Activated T-helper 1 cell treated with anti-CD3 and anti-CD28 coated beads, Interleukin-2, amount 50 U/mL, for 16 hours (primary cell): ENCODE measurements at places on chromosomes 1 and 21.

GRCh38 chr1:41810446-41810845 lies 108.3 kb downstream of the HIVEP3 start:
- DNase-seq, result no peak

DNA sequence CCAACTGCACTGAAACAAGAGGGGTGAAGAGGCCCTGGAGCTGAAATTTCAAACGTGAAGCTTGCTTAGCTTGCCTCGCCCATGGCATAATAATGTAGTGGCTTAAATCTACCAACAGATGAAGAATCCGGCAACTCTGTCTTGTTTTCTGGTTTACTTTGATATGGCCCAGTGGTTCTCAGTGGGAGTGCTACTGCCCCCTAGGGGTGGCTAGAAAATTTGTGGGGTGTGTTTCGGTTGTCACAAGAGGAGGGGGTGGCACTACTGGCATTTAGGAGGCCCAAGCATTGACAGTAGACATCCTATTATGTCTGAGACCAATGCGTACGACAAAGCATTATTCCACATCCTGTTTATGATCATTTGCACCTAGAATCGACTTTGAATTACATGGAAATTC lies 51.9 kb upstream of the C8B start:
- DNase-seq, result no peak

GRCh38 chr1:156925154-156926010 lies 5.0 kb downstream of the LRRC71 start:
- no peak for DNase-seq

DNA sequence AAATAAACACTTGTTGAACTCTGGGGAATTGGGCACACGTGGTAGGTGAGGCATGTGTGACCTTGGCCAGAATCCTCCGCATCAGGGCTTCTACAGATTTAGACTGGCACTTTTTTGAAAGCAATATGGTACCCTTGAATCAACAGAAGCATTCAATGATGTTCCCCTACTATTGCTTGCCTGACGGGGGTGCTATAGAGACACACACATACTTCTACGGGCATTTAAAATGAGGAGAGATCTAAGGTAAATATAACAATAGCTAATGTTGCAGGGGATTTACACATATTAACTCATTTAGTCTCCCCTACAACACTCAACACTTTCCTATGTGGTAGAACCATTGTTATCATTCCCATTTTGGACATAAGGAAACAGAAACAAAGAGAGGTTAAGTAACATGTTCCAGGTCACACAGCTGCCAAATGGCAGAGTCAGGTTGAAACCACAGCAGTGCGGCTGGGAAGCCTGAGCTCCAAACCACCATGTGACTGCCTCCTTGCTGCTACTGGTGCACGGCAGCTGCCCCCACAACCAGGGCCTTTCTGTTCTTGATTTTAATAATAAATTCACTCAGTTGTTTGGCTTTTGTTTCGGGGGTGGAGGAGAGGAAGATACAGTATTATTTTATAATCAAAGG lies 147.4 kb downstream of the ZNF281 start:
- no peak for DNase-seq

GRCh38 chr21:16993416-16994038 lies 519.3 kb upstream of the CXADR start:
- no peak for DNase-seq

DNA sequence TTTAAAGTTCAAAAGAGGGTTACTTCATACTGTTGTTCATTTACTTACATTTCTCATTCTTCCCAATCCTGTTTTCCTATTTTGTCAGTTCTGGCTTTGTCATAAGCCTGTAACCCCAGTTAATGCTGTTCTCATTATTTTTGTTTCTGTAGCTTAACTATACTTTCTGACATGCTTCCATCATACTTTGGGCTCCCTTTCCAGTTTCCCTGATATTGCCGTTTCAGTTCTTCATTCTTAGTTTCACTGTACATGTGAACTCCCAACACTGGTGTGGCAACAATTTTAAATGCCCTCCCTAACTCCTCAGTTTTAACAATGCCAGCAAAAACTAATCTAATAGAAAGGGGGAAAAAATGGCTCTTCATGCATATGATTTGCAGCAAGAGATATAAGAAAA lies 456.7 kb downstream of the LMO4 start:
- no peak for DNase-seq

DNA sequence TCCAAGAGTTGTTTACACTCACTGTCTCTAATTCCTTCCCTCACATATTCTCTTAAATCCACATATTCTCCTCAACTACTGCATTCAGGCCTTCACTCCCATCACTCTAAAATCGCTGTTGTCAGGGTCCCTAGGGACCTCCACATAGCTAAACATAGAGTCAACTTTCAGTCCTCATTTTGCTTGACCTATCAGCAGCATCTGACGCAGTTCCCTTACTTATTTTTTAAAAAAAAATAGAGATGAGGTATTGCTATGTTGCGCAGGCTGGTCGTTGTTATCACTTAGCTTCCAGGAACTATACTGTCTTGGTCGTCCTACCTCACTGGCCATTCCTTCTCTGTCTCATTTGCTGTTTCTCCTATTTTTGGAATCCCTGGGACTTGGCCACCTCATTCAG lies 11.7 kb upstream of the PLEKHO1 start:
- no peak for DNase-seq

DNA sequence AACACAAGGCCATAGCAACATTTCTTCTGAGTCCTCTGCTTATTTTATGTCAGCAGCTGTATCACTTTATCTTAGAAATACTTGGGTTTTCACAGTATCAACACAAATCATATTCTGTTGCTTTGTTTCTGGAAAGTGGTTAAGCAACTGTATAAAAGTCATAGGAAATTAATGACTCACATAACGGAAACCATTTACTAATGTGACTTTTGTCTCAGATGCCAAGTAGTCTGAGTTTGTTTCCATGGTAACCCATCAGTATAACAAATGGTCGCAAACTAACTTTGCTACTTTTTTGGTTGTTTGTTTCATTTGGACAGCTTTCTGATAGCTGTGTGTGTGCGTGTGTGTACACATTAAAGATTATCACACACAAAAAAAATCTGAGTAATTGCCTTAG lies 31.1 kb downstream of the EEIG2 start:
- no peak for DNase-seq

DNA sequence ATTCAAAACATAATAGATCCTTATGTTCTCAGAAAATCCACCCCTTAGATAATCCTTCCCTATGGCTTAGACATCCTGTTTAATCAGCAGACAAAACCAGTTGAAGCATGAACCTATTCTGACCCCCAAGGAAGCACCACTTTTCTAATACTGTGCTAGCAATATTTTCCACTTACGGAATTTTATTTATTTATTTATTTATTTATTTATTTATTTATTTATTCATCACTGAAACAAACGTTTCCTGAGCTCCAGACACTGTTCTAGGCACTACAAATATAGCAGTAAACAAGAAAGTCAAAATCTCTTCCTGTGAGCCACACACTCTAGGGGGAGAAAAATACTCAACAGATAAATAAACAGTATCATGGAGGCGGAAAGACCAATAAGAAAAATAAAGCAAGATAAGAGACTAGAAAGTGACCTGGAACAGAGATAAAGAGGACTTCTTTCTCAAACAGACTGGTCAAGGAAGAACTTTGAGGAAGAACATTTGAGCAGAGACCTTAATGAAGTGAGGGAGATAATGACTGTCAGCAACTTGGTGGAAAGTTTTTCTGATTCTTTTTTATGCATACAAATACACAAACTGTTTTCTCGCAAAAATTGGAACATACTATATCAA lies 145.5 kb upstream of the POGK start:
- DNase-seq, result no peak

- DNase-seq, result no peak
Observed at GRCh38 chr1:11413986-11414391, 65.0 kb upstream of the DISP3 start.

DNA sequence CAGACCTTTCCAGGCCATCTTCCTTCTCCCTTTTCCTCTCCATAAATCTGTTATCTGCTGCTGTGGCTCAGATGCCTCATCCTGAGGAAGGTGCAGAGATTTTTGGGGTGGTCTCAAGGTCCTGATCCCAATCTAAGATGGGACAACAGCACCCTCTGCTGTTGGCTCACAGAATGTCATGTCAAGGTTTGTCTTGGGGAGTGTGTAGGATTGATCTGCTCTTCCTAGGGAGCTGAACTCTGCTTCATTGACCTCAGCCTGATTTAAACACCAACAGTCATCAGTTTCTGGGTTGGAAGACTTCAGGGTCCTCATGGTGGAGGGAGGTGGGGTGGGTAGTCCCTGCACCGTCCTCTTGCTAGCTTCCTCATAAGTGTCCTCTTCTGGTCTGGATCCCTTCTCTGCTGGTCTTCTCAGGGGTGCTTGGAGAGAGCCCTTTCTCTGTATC lies 62.8 kb upstream of the LAX1 start:
- DNase-seq, result peak; percentile 25

DNA sequence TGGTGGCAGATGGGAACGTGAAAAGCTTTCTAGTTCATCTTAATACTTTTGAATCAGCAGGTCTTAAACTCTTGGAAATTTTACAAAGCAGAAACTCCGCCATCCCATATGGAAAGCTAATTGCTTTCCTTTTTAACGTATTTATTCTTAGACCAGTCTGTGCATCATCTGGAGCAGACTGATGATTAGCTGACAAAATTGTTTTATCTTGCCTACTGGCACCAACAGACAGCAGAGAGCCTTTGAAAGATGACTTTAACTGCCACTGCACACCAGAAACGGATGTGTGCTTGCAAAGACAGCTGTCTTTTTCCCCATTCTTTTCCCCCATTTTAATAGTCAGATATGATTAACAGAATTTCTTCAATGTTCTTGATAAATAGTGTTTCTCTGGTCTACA lies 97.0 kb downstream of the PLD5 start:
- DNase-seq, result no peak

DNA sequence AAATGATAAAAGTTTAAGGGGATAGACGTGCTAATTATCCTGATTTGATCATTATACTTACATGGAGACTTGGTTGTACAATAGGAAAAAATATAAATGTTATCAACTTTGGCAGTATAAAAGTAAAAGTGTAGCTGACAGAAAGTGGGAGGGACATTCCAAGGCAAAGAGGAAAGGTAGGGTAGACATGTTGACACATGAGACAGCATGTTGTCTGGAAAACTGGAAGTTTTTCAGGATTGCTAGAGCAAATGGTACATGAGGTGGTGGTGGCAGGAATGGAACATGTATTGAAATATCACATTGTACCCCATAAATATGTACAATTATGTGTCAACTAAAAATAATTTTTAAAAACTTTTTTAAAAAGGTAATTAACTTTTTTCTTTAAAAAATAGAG lies 13.2 kb downstream of the DIPK1A start:
- DNase-seq, result no peak

GRCh38 chr1:65817891-65818290 lies 25.2 kb downstream of the PDE4B start:
- DNase-seq, result no peak

DNA sequence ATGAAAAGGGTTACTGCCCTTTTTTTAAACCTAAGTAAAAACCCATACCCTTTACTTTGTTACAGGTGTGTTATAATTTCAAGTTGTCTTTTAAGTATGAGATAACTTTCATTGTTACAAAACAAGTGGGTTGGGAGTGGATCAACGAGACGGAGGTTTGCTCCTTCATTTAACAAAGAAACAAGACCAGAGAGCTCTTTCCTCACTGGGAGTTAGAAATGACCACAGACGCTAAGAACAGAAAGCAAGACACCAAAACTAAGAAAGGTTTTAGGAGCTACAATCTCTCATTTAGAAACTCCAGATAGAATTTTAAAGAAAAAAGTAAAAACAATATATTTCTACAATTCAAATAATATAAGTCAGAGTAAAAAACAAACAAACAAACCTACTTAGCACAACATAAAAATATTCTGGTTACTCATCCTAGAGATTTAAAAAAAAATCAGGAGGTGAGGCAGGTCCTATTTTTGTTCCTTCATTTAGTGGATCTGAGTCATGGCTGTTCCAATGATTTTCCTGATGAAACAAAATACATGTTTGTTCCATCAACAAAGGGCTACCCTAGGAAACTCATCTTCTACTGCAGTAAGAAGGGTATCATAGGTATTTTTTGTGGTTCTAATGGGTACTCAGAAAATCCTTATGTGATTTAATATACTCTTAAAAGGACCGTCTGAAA lies 33.0 kb downstream of the APP start:
- no peak for DNase-seq

DNA sequence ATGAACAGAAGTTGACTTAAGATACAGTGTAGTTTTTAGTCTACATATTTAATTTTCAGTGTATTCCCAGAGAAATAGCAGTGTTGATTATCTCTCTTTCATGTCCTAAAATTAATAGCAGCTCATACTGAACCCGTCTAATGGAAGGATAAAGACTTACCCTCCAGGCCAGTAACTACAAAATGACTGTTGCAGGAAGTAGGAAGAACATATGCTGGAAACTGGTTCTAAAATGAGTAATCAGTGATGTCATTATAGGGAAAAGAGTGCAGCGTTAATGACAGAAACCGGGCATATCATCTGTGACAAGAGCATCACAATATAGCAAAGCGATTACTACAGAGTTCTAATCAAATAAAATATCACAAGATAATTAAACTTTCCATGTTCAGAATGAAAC lies 385.5 kb downstream of the SMYD3 start:
- no peak for DNase-seq

- DNase-seq, result no peak
Observed at GRCh38 chr1:186575348-186575747, 104.9 kb downstream of the PTGS2 start.

DNA sequence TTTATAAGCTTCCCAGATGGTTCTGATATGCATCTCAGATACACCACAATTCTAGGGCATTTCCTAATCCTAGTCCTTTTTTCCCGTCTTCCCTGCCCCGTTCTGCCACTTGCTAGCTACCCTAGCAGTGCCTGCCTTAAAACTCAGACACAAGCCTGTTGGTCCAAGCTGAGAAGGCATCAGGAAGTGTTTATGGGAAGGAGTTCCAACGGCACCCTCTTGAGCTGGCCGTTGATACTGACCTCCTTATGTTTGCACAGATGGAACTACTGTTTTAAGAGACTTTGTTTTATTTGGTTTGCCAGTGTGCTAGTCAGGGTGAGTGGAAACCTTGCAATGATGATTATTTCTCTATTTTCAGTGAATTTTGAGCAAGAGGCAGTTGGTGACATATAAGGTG lies 67.2 kb downstream of the UCK2 start:
- no peak for DNase-seq

DNA sequence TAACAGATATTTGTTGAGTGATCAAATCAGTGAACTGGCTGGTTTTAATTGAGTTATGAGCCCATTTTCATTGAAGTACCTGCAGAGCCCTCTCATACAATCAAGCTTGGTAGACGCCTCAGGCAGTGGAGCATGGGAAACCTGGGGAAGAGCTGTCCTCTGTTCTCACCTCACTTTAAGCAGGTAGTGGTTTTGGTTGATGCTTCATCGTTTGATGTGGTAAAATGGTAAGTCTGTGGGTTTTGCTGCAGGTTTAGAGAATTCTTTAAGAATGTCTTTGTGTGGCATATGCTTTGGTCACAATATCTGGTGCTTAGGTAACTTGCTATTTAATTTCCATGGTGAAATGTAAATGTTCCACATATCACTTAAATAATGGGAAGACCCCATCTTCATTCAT lies 10.0 kb downstream of the LAMC1 start:
- DNase-seq, result no peak

DNA sequence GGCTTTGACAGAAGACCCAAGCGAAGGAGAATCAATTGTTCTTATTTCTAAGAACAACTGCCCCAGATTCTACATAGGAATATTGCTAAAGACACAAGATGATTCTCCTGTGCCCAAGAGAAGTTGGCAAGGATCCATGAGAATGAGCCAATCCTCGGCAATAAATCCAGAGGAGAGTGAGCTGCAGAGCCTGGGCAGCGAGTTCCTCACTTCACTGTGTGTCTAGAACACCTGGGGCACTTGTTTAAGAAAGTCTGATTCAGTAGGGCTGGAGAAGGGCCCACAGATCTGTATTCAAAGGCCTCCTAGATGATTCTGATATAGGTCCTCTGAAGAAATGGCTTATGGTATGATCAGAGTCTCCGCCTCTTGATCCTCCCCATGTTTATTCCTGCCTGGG lies 31.8 kb downstream of the GADD45A start:
- DNase-seq, result no peak
